ENCODE measurements at places on chromosomes 1 and 21.

- DNase-seq = no peak
These were observed 6.3 kb upstream of the SRRM1 start for GRCh38 chr1:24636661-24637357.

DNA sequence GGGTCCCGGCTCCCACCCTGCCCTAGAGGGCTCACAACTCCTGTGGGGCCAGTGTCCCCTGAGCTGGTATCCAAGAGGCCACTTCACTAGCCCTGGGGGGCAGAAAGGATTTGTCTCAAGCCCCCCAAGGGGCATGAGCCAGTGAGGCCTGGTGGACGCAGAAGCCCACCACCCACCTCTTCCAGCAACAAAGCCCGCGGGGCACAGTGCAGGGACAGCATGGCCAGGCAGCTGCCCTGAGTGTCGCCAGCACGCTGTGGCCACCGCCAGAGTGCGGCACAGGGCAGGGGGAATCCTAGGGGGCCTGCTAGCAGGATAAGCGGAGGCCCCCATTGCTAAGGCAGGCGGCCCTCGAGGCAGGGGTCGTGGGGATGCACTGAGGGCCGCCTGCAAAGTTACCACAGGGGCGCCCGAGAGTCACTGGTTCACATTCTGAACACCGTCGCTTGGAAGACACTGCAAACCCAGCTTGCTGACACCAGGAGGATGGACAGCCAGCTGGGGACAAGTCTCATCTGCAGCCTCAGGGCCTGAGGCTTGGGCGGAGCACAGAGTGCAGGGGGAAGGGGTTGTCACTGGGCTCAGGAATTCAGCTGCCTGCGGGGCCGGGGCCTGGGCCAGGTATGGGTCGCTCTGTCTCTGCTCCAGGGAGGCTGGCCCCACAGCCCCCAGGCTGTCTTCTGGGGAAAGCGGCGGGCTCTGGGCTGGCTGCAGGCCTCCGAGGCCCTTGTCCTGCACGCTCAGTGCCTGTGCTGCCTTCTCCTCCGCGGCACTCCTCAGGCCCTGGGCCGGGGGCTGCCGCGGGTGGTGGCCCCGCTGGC is 26.8 kb downstream of the SLC19A1 start:
- DNase-seq = no peak

- peak; percentile 79 for DNase-seq
These were observed 27.4 kb downstream of the DUSP10 start for GRCh38 chr1:221714227-221715152.

- DNase-seq = no peak
These were observed 110.1 kb downstream of the POU2F1 start for GRCh38 chr1:167330601-167331293.

DNA sequence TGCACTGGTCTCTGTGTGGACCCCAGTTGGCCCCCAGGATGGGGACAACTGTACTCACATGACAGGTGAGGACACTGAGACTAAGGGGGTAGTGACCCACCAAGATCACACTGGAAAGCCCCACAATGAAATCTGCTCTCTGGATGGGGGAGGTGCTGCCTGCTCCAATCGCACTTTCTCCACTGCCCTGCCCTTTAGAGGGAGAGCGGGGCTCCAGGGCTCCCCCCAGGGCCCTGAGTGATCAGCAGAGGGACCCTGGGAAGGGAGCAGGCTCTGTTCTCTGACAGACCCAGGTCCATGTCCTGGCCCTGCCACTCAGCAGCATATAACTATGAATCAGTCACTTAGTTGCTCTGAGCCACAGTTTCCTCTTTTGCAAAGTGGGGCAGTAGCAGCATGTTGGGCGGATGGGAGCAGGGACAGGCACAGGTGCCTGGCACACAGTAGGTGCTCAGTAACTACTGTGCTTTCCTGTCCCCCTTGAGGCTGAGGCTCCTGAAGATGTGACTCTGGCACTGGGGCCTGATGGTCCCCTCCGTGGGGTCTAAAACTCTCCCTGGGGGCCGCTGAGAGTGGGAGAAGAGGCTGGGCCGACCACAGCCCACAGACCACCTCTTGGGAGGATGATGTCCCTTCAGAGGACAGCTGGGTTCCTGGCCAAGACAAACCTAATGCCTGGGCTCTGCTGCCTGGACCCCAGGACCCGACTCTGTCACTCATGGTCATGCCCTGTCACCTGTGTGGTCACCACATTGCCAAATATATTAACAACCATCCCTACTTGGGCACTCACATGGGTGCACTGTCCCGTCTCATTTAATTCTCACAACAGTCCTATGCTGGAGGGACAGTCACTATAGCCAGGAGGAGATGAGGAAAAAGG is 222.7 kb downstream of the PTPRU start:
- DNase-seq = no peak

DNA sequence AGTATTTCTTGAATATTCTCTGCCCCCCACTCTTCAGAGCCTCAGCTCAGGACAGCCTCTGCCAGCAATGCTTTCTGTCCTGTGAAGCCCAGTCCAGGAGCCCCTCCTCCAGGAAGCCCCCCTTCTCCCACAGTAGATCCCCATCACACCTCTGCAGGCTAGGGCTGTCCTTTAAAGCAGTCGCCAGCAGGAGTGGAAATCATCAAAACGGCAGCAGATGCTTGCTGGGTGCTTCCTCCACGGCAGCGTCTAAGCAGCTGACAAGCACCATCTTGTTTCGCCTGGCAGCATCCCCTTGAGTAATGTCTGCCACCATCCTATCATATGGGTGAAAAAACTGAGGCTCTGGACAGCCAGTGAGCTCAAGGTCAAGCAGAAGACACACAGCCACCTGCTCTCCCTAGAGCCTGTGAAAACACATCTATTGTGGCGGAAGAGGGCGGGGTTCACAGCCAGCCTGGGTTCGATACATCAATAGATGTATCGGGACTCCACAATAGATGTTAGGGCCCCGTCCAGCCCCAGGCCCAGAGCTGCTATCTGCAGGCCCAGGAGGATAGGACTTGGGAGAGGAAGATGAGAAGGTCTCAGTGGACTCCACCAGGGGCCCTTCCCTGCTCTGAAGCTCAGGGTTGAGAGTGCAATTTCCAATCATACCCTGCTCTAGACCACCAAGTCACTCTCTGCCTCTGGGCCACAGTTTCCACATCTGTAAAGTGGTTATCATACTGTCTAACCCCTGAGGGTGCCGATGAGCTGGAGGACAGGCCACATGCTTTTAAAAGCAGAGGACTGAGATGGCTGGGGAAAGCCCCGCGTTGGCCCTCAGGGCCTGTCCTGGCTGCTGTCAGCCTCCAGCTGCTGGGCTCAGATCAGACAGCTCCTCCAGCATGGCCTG is 17.5 kb downstream of the RUNX3 start:
- DNase-seq = no peak

GRCh38 chr1:47555841-47556560 is 118.2 kb downstream of the FOXD2 start:
- DNase-seq = no peak

DNA sequence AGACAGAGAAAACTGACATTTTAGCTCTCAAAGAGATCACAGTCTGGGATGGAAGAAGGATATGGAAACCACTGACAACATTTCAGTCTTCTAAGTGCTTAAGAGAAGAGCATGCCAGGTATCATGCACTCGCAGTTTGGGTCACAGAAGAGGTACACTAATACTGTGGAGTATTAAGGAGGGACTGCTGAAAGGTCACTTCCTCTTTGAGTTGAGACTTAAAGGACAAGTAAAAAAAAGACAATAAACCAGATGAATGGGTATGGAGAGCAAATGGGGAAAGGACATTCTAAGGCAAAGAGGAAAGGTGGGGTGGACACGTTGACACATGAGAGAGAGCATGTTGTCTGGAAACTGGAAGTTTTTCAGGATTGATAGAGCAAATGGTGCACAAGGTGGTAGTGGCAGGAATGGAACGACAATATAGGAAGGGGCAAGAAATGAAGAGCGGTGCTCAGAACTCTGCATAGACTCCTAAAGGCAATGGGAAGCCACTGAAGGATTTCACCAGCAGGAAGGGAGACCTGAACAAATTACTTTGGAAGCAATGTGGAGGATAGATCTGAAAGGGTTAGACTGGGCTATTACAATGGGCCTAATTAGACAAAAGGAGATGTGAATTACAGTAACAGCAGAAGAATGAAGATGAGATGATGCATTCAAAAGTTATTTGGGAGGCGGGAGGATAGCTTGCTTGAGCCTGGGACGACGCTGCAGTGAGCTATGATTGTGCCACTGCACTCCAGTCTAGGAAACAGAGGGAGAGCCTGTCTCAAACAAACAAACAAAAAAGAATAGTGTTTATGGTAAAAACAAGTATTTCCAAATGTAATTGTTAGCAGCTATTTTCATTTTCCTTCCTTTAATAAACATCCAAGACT is 11.1 kb downstream of the DIPK1A start:
- DNase-seq = no peak

DNA sequence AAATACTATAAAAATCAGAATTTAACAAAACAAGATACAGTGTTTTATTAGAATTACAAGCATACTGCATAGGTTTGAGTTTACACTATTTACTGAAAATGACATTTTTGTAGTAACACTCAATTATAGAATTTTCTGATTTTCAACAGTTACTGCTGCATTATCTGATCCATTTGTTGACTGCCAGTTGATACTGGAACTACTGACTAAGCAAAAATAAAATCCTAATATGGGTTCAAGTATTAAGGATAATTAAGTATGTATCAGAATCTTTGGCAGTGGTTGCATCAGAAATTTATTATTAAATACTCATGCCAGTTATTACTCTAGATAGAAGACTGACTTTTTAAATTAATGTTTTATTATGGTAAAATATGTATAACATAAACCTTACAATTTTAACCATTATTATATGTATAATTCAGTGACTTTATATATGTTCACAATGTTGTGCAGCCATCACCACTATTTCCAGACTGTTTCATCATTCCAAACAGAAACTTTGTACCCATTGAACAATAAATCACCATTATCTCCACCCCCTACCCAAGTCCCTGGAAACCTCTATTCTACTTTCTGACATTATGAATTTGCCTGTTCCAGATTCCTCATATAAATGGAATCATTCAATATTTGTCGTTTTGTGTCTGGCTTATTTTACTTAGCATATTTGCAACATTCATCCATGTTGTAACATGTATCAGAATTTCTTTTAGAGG is 58.2 kb upstream of the GPR88 start:
- DNase-seq = no peak

DNA sequence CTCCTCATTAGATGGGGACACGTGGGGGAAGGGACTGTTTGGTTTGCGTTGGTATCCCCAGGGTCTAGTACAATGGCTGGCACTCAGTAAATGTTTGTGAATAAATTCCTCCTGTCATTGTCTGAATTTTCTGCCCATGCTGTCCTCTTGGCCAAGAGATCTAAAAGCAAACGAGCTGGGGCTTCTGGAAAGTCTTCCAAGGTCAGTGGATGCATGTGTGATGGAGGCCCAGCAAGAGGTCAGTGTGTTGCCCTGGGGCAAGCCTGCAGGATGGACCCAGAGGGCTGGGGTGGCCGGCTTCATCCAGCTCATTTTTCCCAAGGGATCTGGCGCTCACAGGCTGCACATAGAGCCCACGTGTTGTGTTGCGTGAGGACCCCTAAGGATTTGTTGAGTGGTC is 30.0 kb upstream of the JUN start:
- no peak for DNase-seq

GRCh38 chr1:168210312-168210711 is 15.5 kb upstream of the SFT2D2 start:
- DNase-seq = no peak

DNA sequence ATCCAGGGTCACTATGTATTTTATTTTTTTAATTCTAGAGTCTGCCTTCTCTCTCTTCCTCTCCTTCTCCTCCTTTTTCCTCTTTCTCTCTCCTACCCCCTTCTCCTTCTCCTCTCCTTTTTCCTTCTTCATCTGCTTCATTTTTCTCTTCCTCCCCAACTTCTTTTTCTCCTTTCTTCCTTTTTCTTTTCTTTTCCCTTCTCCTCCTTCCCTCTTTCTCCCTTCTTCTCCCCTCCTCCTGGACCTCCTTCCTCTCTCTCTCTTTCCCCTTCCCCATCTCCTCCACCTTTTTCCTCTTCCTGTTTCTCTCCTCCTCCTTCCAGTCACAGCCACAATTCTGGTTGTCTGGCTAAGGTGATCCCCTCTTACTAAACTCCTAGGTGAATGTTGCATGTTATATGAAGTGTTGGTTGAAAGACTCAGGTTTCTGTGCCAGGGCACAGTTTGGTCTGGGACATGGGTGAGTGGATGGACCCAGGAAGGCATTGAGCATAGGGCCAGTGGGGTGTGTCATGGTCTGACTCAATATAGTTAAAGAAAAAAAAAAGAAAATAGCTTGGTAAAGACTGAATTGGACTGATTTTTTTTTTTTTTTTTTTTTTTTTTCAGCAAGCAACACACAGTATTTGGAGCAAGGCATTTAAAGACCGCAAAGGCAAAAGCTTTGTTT is 266.9 kb downstream of the TGFB2 start:
- no peak for DNase-seq
